SIG-M5 (cell line): ENCODE measurements at places on chromosomes 1 and 21.

DNA sequence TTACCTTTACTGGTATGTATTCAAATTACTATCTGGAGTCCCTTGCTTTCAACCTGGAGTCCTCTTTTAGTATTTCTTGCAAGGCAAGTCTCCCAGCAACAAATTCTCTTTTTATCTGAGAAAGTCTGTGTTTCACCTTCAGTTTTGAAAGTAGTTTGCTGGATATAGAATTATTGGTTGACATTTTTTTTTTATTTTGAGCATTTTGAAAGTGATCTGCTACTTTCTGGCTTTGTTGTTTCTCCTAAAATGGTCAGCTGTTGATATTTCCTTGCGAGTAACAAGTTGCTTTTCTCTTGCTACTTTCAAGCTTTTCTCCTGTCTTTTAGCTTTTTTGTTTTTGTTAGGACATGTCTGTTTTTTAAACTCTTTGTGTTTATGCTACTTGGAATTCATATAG, 126.1 kb downstream of the TRIM33 start:
- no peak for DNase-seq

DNA sequence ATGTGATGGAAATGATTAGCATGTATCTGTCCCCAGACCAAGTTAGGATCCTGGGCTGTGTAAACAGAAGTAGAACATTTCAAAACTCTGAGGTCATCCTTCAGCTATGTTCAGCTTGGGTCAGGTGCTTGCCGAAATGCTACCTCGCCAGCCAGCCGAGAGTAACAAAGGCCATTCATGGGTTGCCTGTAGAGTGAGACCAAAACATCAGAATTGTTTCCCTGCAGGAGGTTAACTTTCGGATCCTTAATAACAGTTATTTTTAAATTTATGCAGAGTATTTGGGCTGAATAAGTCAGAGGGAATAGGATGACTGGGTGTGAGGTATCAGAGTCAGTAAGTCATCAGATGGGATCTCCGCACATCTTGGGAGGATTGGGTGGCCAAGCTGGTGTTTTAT, 35.6 kb downstream of the SMYD2 start:
- DNase-seq, result no peak

DNA sequence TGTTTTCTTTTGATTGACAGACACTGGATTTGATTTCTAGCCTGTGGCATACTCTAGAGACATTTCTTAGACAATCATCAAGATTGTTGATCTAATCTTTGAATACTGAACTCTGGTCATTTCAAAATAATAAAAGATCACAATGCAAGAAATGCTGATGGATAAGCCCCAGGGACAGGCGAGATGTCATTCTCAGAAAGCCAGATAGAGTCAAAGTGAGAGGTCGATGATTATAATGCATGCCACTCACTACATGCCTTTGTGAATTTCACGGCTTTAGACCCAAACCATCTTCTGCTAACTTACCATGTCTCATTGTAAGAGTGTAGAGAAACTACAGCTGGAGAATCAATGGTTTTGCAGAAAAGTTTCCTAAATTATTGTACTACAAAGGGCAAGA, 257.1 kb downstream of the DYRK1A start:
- DNase-seq, result no peak

- DNase-seq, result no peak
Observed at GRCh38 chr1:171911506-171911905, 70.2 kb downstream of the DNM3 start.

DNA sequence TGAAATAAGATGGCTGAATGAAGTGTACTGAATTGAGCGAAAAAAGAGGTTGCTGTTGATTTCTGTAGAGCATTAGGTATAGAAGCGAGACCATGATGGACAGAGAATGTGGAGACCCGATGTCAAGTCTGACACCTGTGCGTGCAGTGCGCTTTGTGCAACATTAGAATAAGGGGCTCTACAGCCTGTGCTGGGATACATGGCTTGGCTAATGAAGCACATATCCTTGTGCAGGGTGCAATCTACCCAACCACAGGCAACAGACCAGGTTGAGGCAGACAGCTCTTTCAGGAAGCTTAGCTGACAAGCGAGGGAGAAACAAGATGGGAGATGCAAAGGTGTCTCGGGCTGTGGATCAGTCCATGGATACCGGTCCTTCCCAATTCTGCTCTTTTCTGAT, 18.9 kb downstream of the GPA33 start:
- DNase-seq, result no peak
